ENCODE measurements at places on chromosomes 4 and X. TPM values are rescaled to one million over a fixed set of nuclear protein-coding genes. Genes with fewer than 3 reads are reported as not detected.

PTTG2 gene
- polyA plus RNA-seq: not detected

TMEM47 gene
- polyA plus RNA-seq: 84.1 TPM

- no peak for DNase-seq
These were observed 68.6 kb downstream of the PRSS12 start for GRCh38 chr4:118284169-118284568.

- peak; percentile 78 for DNase-seq
These were observed at the start of gene KIT for GRCh38 chr4:54657551-54658251. KIT (plus strand) TSS chr4:54657957; CDS start chr4:54658015, 58 bp downstream.

- no peak for DNase-seq
These were observed 7.3 kb upstream of the PRSS12 start for GRCh38 chr4:118360106-118360505.

DNA sequence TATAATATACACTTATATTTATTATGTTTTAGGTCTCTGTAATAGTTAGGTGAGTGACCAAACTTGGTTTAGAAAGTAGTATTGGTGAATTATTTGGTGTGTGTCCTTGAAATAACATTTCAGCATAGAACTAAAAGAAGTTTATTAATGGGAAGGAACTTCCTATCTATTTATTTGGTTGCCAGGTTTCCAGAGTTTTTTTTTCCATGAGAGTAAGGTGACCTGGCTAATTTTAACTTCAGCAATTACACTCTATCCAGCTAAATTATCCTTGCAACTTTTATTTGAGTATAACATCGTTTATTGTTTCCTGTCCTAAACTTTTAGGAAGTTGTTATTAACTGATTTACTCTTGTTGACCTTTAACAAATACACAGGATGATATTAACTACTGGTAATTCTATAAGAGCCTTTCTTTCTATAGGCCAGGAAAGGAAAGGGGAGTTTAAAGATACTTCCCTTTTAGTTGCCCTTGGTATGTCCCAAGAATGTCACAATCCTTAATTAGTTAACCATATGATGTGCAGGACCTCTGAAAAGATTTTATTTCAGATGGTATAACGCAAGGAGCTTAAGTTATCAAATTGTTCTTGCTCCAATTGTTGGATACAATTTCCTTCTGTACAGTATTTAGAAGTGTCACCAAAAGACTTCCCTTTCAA, 18.9 kb downstream of the PRDM8 start:
- no peak for DNase-seq
